ENCODE measurements at places on chromosomes 2 and 18. TPM values are rescaled to one million over a fixed set of nuclear protein-coding genes. Genes with fewer than 3 reads are reported as not detected.

DNA sequence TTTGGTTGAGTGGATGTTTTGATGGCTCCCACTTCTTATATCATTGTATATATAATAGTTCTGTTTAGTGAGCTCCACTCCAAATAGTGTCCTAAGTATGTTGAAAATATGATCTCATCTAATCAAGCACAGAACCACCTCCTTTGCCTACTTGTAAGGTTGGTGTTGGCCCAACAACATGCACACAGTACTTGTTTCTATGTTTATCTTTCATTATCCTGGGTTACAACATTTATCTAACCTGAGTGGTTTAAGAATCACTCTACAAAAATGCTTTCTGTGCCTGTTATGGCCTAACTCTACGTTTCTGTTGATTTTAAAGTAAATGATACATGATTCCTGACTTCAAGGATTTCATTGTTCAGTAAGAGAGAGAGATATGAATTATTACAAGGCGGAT lies 281.9 kb downstream of the FIGN start:
- no peak for DNase-seq

- no peak for DNase-seq
These were observed 12.4 kb upstream of the DTNB start for GRCh38 chr2:25685741-25686140.

DNA sequence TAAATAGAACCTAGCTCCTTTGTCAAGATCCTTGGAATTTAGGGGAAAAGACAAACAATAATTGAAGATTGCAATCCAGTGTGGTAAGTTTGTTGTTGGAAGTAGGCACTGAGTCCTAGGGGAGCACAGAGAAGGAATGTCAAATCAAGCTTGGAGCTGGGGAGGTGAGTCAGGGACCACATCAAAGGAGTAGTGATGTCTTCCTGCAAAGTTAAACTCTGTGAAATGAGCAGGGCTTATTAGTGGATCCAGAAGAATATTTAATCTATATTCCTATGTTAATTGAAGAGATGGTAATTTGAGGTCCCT lies 41.7 kb upstream of the NABP1 start:
- peak; percentile 82 for DNase-seq

DNA sequence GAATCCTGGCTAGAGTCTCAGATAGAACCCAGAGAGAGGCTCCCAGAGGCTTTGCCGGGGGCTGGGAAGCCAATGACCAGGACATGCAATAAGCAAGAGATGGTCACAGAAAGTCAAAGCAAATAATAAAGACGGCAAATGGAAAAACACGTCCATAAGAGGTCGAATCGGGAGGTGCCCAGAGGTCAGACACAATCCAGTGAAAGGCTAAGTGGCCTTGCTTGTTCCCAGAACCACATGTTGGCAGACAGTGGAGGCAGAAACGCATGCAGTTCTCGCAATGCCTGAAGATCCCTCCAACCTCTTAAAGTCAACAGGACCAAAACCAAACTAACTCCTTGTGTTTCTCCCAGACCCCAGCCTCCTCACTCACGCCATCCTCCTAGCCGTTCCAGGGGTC lies 3.0 kb downstream of the CYB5A start:
- DNase-seq: no peak

- no peak for DNase-seq
These were observed 363.3 kb downstream of the ZNF516 start for GRCh38 chr18:76131738-76132137.

GRCh38 chr18:11789716-11790510 lies 61.3 kb upstream of the CHMP1B start:
- DNase-seq: no peak

DNA sequence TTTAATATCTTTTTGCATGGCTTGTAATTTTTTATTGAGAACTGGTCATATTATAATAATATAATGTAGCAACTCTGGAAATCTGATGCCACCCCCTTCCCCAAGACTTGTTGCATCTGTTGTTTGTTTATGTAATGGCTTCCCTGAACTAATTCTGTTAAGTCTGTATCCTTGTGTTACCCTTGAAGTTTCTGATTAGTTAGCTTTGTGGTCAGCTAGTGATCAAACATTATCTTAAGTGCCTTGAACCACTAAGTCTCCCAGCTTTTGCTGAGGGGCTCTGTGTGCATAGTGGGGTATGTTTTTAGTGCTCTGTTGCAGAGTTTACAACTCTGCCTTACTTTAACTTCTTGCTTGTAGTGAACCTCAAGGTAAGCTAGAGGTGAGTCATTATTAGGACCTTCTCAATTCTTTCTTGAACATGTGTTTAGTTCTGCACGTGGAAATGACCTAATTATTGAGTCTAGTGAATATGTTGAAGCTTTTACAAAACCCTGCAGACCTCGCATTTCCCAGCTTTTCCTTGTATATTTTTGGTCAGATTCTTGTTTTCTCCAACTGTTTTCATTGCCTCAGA lies 24.8 kb downstream of the SMCHD1 start:
- no peak for DNase-seq

GRCh38 chr18:14921547-14921946 lies 173.6 kb downstream of the ANKRD30B start:
- no peak for DNase-seq

GRCh38 chr2:177155631-177156030 lies 57.0 kb upstream of the HNRNPA3 start:
- no peak for DNase-seq

DNA sequence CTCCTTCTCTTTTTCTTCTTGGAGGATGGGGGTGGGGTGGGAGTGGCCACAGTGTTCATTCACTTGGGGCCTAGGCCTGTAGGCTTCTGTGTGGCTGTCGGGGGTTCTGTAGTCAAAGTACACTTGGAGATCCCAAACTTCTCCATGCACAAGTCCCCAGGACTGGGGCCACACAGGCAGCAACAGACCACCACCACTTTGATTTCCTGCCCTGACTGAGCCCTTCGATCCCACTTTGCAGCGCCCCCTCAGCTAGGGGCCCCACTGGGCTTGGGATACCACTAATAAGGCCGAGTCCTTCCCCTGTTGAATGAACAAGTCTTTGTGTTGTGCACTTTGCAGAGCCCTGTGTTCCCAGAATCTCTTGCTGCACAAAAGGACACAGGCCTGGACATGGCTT lies 5.5 kb upstream of the TEX51 start:
- DNase-seq: no peak

- DNase-seq: no peak
These were observed 848 bp downstream of the VRK2 start for GRCh38 chr2:58047373-58047935.

DNA sequence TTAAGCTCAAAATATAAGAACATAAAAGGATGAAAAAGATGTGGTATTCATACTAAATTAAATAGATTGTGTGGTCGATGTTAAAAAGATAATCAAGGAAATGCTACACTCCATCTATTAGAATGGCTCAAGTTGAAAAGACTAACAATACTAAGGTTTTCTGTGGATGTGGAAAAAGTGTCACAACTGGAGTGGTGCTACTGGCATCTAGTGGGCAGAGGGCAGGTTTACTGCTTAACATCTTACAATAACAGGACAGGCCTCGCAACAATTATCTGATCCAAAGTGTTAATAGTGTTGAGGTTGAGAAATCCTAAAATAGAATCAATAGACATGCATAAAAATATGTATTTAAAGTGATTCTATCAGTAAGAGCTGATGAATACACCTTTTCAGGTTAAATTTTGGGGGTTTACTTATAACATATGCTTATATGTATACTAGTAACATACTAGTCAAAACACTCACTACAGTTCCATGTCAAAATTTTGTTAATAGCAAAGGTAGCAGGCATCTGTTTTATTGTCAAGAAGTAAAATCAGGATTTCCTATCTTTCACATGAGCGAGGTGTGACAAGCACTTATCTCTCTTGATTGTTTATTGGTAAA lies 91.5 kb upstream of the TMEFF2 start:
- no peak for DNase-seq

GRCh38 chr2:237617587-237617982 lies 9.8 kb upstream of the LRRFIP1 start:
- DNase-seq: no peak

DNA sequence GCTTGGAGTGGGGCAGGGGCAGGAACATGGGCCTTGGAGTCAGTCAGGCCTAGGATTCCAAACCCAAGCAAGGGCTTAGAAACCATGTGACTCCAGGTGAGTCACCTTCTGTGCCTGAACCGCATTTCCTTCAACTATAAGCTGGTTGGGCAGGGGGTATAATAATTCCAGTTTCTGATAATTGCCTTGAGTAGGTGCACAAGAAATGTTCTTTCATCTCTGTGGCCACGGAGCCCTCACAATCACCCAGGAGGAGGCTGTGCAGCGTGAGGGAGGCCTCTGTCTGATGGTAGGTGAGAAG lies 112.1 kb upstream of the HAAO start:
- no peak for DNase-seq

- DNase-seq: peak; percentile 81
These were observed 78.0 kb downstream of the CRIM1 start for GRCh38 chr2:36433311-36434217.

- DNase-seq: no peak
These were observed 71.6 kb downstream of the KCTD18 start for GRCh38 chr2:200438251-200438650.

- DNase-seq: no peak
These were observed 81.6 kb downstream of the HS6ST1 start for GRCh38 chr2:128237081-128237534.

DNA sequence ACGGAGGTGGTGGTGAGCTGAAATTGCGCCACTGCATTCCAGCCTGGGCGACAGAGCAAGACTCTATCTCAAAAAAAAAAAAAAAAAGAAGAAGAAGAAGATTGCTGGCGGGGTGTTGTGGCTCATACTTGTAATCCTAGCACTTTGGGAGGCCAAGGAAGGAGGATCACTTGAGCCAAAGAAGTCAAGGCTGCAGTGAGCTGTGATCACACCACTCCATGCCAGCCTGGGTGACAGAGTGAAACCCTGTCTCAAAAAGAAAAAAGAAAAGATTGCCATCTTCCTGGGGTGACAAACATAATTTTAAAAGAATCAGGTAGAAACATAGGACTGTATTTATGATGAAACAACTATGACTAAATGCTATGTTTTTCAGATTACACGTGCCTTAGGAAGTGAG lies 55.1 kb upstream of the EML4 start:
- DNase-seq: no peak

DNA sequence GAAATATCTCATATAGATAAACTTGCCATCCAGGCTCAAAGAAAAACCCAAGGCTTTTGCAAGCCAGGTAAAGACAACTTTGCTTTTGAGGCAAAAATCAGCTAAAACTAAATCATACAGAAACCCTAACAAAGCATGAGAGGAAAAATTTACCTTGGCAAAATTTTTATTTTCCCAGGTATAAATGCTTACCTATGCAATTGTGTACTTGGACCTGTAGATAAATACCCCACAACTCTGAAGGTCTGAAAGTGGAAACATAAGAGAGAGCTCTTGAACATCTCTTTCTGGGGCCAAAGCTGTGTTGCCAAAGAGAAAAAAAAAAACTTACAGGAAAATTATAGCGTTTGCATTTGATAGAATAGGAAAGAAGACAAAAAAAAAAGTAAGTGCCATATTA lies 14.6 kb upstream of the CSRNP3 start:
- no peak for DNase-seq

DNA sequence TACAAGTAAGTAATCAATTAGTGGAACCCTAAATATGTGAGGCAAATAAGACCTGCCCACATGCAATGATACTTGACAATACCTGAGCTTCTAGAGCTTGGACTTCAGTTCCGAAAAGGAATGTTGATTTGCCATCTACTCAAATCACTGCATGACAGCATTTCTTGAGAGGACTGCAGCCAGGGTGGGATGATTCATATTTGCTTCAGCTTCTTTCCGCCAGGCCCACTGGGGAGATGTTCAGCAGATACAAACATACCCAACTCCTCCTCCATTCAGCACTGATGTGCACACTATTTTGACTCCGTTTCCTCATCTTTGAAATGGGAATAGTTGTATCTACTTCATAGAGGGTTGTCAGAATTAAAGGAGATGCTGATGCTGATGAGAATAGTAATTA lies 28.8 kb upstream of the TMEM177 start:
- no peak for DNase-seq

DNA sequence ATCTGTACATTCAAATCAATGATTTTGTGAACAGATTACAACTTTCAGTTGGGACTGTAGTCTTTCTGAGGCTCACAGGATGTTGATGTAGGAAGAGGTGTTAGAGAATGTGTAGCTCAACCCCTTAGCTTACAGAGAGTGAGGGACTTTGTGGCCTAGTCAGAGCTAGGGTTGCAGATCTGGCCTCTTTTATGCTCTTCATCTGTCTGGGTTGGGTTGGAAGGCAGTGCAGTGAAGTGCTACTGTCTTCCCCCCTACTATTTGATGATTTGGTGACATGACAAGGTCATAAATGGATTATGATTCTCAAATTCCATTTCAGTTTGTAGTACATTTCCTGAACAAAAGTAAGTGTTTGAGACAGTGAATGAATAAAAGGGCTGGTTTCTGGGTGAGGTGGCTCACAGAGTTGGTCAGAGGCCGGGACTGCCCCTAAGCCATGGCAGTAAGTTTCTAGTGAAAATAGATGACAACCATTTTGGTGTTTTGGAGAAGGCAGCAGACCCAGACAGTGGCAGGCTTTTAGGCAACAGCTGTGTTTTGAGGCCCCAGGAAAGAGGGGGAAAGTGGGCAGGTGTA lies 21.6 kb downstream of the MAP4K4 start:
- no peak for DNase-seq

- no peak for DNase-seq
These were observed 150.4 kb downstream of the ZFP36L2 start for GRCh38 chr2:43075811-43076585.

DNA sequence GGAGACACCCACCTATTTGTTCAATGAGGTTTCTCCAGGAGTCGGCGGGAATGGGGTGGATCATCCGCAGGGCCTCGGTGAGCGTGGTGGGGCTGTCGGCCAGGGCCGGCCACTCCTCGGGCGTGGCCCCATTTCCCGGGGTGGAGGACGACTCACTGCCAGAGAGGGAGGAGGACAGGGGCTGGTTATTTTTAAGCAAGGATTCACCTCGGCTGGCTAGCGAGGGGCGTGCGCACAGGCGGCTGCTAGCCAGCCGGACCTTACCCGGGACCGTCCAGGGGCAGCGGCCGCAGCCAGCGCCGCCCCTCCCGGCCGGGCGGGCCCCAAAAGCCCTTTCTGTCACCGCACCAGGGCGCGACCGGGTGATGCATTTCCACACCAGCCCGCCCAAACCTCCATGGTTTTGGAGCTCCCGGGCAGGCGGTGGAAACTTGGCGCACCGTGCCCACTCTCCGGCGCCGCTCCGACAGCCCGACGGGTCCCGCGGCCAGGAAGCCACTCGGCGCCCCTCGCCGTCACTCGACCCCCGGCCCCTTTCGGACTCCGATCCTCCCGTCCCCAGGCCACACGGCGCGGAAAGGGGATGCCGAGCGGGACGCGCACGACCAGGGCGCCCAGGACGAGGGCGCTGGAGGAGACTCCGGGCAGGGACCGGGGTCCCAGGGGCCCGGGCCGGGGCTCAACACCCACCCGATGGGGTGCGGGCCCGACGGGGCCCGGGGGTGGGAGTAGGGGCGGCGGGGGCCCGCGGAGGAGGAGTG lies 57.1 kb downstream of the SNORC start:
- DNase-seq: no peak

GRCh38 chr18:31659576-31660177 lies 24.7 kb downstream of the B4GALT6 start:
- no peak for DNase-seq

GRCh38 chr18:60865801-60866200 lies 467.4 kb upstream of the CDH20 start:
- no peak for DNase-seq

Gene GNAL
- 3.7 TPM for polyA plus RNA-seq

Gene FEZ2
- 100 TPM for polyA plus RNA-seq

Gene MEP1B
- not detected for polyA plus RNA-seq

Gene ACOXL
- 0.53 TPM for polyA plus RNA-seq

Gene BCL11A
- 12.3 TPM for polyA plus RNA-seq

Gene ASB18
- polyA plus RNA-seq: 7.0 TPM

Gene CACNB4
- polyA plus RNA-seq: 5.5 TPM

Gene CDKL4
- not detected for polyA plus RNA-seq

Gene DSC2
- 6.5 TPM for polyA plus RNA-seq

Gene TMEM178A
- polyA plus RNA-seq: 13.9 TPM

Gene CPLX4
- not detected for polyA plus RNA-seq

Gene CFAP221
- polyA plus RNA-seq: 0.59 TPM
